ENCODE measurements at places on chromosomes 16 and 17. TPM values are rescaled to one million over a fixed set of nuclear protein-coding genes. Genes with fewer than 3 reads are reported as not detected.

DNA sequence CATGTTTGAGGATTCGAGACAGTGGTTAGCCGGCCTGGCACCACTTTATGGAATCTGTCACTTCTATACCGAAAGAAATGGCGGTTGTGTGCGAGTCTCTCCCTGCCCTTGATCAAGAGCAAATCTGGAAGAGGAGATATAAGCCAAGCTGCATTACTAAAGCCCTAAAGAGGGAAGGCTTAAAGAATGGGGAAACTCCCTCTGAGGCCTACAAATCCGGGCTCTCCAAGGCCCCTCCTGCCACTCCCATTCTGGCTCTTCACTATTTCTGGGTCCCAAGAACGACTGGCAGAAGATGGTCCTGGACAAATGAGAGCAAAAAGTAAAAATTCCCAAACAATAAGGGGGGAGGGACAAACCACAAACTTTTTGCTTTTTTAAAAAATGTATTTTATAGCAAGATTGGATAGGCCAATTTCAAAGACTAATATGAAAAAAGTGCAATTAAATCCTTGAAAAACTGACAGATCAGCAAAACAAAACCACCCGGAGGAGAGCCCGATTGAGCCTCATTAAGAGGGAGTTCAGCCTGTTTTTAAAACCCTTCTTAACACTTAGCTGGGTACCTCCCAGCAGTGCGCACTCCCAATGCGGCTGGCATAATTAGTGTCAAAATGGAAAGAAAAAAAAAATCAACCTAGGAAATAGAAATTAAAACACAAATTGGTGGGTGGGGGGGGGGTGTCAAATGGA lies 193.5 kb downstream of the ZFHX3 start:
- DNase-seq: no peak

DNA sequence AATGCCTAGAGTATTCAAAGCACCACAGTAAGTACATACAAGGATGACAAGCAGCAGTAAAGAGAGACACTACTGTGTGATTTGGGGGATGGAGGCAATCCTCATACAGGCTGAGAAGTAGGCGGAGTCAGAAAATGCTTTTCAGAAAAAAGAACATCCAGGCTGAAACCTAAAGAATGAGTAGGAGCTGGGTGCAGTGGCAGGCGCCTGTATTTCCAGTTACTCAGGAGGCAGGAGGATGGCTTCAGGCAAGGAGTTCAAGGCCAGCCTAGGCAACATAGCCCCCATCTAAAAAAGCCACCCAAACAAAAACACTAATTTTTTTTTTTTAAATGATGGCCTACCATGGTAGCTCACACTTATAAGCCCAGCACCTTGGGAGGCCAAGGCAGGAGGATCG lies 10.3 kb downstream of the KANSL1 start:
- no peak for DNase-seq

TEDC2 gene
- 10.5 TPM for total RNA-seq

CD300H gene
- total RNA-seq: not detected

Measured in type B pancreatic cell (in vitro differentiated cells).